ENCODE measurements at places on chromosomes 16 and 17.

DNA sequence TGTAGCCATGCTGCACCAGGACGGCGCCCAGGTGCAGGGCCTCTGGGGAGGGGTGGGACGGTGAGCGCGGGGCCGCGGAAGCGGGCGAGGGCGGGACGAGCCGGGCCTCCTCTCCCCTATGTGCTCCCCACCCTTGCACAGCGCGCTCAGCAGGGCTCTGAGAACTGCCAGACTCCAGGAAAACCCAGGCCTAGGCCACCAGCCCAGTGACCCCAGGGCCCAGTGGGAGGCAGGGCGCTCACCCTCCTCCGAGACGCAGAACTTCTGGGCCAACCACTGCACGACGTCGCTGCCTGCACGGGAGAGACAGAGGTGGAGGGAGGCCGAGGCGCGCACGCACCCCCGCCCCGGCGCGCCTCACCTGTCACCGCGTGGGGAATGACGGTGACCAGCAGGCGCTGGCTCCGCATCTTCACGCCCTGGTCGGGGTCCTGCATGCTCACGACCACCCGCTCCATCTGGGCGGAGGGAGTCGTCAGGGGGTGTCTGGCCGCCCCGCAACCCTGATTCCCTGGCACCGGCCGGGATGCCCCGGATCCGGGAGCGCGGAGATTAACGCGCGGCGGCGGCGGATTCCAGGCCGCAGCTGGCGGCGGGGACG is 603 bp downstream of the RGS11 start:
- no peak for DNase-seq

- DNase-seq, result no peak
Observed at GRCh38 chr17:15323131-15323530, 18.3 kb downstream of the TEKT3 start.

DNA sequence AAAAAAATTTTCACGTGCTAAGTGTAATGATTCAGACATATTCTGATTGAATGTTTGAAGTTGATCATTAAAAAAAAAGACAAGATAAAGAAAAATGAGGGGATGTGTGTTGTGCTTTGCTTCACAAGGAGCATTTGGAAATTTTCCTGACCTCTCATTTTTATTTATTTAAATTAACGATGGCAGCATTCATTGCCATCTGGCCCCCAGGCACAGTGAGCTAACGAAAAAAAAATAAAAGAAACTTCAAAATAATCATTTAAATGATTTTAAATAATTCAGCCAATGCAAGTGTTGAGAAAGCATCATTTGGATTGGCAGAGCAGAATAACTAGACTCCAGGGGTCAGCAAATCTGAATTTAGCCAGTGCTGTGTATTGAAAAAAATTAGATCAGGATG is 1037.2 kb downstream of the CDH11 start:
- DNase-seq, result no peak

DNA sequence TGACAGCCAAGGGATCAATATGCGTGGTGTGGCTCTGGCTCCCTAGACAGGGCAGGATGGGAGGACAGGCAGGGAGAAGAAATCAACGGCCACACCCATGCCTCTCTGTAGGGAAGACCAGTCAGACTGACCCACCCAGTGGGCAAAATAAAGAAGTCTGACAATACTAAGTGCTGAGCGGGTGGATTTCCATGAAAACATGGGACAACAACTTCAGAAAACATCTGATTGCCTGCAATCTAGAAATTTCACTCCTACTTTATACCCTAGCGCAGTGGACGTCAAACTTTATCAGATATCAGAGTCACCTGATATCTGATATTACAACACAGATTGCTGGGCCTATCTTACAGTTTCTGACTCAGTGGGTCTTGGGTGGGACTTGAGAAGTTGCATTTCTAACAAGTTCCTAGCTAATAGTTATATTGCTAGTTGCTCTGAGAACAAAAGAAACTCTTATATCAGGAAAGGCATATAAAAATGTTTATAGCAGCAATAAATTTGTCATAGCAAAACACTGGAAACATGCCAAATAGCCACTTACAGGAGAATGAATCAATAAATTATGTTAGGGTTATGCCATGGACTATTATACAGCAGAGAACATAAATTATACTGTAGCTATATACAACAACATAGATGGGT is 38.4 kb downstream of the C17orf67 start:
- no peak for DNase-seq

- DNase-seq, result no peak
Observed at GRCh38 chr16:50856991-50857390, 115.1 kb downstream of the CYLD start.

DNA sequence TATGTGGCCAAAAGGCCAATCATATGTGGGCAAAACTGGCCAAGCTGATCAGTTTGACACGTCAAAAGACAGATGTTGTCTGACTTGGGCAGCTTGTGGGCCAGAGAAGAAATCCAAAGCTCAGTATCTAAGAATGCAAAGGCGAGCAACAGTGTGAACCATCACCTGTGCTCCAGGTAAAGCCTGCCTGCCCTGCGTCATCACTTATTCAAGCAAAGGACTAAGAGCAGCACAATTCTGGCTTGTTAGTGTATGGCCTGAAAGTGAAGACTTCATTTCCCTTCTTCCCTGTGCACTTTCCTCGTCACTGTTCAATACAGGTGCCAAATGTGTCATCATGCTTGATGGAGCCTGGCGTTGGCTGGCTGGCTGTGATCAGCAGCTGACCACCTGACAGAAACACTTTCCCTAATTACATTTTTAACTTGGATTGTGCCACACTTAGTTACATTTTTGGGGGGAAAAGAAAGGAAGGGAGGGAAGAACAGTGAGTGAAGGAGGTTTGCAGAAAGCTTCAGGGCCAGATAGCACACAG is 4.7 kb downstream of the FAM20A start:
- DNase-seq, result no peak

- DNase-seq, result no peak
Observed at GRCh38 chr17:2064980-2065785, 10.3 kb downstream of the HIC1 start.

- no peak for DNase-seq
Observed at GRCh38 chr17:48912476-48912875, 4.3 kb downstream of the UBE2Z start.

GRCh38 chr17:52149626-52150025 is 8.9 kb downstream of the CA10 start:
- no peak for DNase-seq

- DNase-seq, result no peak
Observed at GRCh38 chr16:30882429-30883310, 11.2 kb downstream of the BCL7C start.

DNA sequence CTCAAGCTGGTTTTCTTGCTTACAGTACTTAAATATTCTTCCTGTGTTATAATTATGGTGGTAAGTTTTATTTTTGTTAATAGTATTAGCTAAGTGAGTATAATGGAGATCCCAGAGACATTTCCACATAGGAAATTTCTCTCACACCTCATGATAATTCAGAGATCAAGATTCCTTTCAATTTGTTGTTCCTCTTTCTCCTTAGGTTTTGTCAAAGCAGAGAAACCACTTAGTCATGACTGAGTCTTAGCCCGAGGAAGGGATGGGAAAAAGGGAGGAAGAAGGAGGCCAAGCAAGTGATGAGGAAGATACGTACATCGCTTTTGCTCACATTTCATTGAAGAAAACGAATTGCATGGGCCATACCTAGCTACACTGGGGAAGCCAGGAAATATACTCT is 18.4 kb downstream of the ESRP2 start:
- DNase-seq, result no peak

DNA sequence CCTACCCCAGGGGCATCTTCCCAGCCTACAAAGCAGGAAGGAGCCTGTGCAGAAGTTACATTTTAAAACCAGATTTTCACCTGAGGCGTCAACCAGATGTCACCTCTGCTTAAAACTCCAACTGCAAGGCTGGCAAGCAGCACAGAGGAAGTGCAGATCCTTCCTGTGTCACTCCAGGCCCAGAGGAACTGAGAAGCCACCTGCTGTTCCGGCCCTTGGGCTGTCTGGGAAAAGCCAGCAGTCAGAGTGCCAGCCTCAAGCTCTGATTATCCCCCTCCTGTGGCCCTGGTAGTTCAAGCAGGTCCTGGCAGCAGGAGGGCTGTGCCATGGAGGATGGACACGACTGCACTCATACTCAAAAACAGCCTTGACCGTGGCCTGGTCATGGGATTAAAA is 10.2 kb downstream of the POLR2C start:
- no peak for DNase-seq

DNA sequence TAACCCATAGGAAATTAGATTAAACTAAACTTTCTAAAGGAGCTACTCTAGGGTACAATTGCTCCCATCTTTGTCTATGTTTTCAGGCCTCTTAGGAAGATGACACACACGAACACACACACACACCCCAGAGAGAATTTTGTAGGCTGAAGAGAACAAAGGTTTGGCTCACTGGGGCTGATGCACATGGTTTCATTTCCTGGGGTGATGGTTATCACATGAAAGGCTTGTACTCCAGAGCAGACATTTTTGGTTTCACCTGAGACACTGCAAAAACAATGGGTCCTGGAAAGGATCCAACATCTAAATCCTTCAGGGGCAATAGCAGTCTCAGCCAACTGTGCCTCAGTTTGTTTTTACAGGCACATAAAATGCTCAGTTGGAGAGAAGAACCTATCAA is 62.8 kb downstream of the GRB7 start:
- DNase-seq, result no peak

- no peak for DNase-seq
Observed at GRCh38 chr17:40309031-40309948, at the start of gene RARA. TSS of gene RARA (plus strand) at chr17:40309180. CDS start at chr17:40331219, 22,039 bp downstream.

- no peak for DNase-seq
Observed at GRCh38 chr17:57256708-57257112, 387 bp downstream of the MSI2 start.
